Activated naive CD8-positive, alpha-beta T cell treated with anti-CD3 and anti-CD28 coated beads, Interleukin-2, amount 10 ng/mL, durations not matched to agents 7 days and 5 days (primary cell): ENCODE measurements at places on chromosomes 13 and 19. TPM values are rescaled to one million over a fixed set of nuclear protein-coding genes. Genes with fewer than 3 reads are reported as not detected.

PABPC3 gene
- 0.65 TPM for total RNA-seq

TEX26 gene
- not detected for total RNA-seq

SPC24 gene
- 63.0 TPM for total RNA-seq

GRCh38 chr13:93700115-93700514, 473.5 kb downstream of the GPC6 start:
- DNase-seq: no peak

GRCh38 chr19:17159466-17160393, 55.4 kb upstream of the USE1 start:
- DNase-seq: no peak
